SJCRH30 (cell line): ENCODE measurements at places on chromosomes 16 and 17. TPM values are rescaled to one million over a fixed set of nuclear protein-coding genes. Genes with fewer than 3 reads are reported as not detected.
A peak's percentile ranks its signal among the peaks of the same experiment; 100 is the strongest.

NUDT21 gene
- total RNA-seq = 243 and 262 TPM in 2 replicates

KRT23 gene
- not detected in 2 replicates for total RNA-seq

TAT gene
- total RNA-seq = not detected in 2 replicates

DNA sequence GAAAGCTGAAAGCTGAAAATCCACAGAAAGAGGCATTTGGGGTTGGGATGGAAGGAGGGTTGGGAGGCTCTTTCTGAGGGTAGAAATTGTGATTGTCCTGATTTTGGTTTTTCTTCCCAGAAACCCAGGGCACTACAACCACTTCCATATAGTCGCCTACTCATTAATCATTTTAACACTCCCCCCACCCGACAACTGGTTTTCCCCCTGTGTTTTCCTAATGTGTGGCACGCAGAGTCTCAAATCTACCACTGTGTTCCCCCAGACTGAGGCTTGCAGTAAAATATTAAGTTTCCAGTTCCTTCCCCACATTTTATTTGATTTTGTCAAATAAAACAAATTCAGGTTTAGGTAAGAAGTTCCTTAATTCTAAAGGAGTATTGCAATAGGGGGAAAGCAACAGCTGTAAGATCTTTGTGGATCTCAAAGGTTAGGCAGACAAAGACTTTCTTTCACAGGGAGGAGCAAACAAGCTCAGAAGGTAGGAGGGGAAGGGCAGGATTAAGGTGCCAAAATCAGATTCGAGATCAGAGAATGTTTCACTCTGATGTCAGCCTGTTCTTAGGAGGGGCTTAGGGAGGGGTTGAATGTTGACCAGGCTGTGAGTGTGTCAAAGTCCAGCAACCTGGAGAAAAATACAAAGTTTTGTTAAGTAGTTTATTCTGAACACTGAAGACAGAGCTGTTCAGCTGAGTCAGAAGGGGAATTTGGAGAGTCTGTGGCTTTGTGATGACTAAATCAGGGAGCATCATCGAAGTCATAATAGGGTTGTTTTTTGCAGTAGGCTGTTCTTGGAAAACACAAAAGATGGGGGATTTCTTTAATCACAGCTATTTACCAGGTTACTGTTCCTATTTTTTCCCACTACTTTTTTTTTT, 3.6 kb downstream of the ZNF267 start:
- peaks cover 42% of the 10 kb centered on the region for H3K36me3 ChIP-seq
- H3K27ac ChIP-seq = no peak overlapping the region
- no peak for DNase-seq
- H3K4me1 ChIP-seq = no peaks in the 10 kb centered on the region

DNA sequence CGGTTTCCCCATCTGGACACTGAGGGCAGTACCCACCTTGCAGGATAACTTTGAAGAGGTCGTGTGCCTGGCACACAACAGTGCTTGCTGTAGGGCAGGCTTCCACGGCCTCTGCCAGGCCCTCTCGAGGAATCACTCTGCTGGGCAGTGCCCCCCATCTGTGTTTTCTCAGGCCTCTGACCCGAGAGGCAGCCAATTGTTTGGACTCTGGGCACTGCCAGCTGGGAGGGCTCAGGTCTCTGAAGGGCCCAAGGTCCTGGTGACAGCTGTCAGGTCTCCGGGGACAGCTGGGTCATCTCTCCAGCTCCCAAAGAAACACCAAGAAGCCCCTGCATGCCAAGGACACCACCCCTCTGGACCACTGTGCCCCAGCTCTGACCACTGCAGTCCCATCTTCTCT, 1.0 kb upstream of the RAB26 start:
- no peak for DNase-seq
- no peaks in the 10 kb centered on the region for H3K36me3 ChIP-seq
- peaks cover 4% of the 10 kb centered on the region; the same call in 1 of the 2 replicates for H3K27me3 ChIP-seq
- no peak overlapping the region for H3K4me3 ChIP-seq
- H3K27ac ChIP-seq = no peak overlapping the region

KCNJ18 gene
- not detected in 2 replicates for total RNA-seq

PRR29 gene
- total RNA-seq = 0.12 TPM in 1 of 2 replicates, not detected in the other

DNA sequence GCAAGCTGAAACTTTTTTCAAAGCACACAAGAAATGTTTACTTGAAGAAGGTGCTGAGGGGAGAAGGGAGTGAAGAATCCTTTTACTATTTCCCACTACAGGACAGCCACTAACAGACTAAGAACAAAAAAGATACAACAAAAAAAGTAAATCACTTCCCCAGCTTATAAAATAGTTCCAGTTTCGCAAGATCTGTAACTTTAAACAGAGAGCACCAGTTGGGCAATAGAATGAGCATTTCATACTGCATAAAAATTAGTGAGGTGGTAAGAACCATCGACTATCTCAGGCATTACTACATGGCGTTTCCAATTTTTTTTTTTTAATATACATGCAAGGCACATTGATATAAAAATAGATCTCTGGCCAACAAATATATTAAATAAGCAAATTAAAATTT, 11.1 kb downstream of the CRYBA1 start:
- H3K27ac ChIP-seq = no peak overlapping the region
- H3K4me3 ChIP-seq = no peak overlapping the region
- H3K4me1 ChIP-seq = no peaks in the 10 kb centered on the region
- peaks cover 47% of the 10 kb centered on the region for H3K36me3 ChIP-seq
- H3K27me3 ChIP-seq = no peaks in the 10 kb centered on the region

GRCh38 chr17:20983359-20983637, 59.5 kb downstream of the USP22 start:
- no peaks in the 10 kb centered on the region for H3K36me3 ChIP-seq
- no peak overlapping the region for H3K27ac ChIP-seq
- H3K4me1 ChIP-seq = no peaks in the 10 kb centered on the region

DNA sequence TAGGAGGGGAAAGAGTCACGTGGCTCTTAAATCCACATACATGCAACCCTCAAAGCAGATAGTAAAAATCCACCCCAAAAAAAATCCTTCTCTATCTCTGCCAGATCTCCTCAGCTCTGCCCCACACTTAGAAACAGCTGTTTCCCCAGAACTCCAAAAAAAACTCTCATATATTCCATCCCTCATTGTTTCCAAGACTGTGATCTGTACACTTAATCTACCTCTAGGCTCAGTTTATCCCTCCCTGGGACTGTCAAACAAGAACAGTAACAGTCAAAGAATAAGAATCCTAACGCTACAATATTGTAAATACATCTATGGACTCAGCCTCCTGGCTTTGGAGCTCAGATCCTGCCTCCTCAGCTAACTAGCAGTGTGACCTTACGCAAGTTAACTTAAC, 11.6 kb downstream of the CUEDC1 start:
- no peaks in the 10 kb centered on the region for H3K27me3 ChIP-seq
- no peaks in the 10 kb centered on the region for H3K36me3 ChIP-seq
- no peak overlapping the region for H3K4me3 ChIP-seq
- peaks cover 77% of the 10 kb centered on the region for H3K4me1 ChIP-seq

VPS25 gene
- 71.0 and 79.3 TPM in 2 replicates for total RNA-seq

- no peak overlapping the region for H3K4me3 ChIP-seq
- no peak overlapping the region for H3K27ac ChIP-seq
- H3K27me3 ChIP-seq = 0 out of 2 replicates have a peak, but pooled peaks cover 2% of the 10 kb centered on the region
- no peaks in the 10 kb centered on the region for H3K4me1 ChIP-seq
- no peaks in the 10 kb centered on the region for H3K36me3 ChIP-seq
- no peak for DNase-seq
Observed at GRCh38 chr16:65213866-65214595, 92.2 kb upstream of the CDH11 start.

DNA sequence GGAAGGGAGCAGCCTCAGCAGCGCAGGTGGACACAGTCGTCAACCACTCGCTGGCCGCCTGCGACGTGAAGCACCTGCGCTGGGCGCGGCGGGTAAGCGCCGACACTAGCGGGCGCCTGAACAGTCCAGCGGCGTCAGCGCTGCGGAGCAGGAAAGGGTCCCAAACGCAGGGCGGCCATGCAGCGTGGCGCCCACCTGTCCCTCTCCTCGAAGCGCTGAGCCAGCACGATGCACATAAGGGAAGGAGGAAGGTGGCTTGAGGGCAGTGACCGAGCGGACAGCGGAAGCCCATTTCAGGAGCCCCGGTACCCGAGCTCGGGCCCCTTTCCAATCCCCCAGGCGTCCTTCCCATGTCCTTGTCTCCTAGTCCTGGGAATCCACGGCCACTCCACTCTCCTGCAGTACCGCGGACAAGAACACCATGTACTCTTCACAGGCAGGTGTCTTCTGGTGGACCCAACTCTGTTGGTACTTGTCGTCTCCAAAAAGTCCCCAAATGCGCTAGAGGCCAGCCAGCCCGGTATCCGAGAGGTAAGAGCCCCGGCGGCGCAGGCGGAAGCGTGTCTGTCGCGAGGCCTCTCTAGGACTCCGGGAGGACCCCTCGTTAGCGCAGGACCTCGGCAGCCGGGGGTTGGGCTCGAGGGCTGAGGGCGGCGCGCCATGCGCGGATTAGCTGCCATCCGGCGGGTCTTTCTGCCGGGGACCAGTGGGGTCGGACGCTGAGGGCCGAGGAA, 14.4 kb downstream of the ZNF232 start:
- H3K4me3 ChIP-seq = no peak overlapping the region
- H3K27me3 ChIP-seq = no peaks in the 10 kb centered on the region
- no peaks in the 10 kb centered on the region for H3K36me3 ChIP-seq
- no peak for DNase-seq
- H3K4me1 ChIP-seq = no peaks in the 10 kb centered on the region

ARL5C gene
- not detected in 2 replicates for total RNA-seq

DNA sequence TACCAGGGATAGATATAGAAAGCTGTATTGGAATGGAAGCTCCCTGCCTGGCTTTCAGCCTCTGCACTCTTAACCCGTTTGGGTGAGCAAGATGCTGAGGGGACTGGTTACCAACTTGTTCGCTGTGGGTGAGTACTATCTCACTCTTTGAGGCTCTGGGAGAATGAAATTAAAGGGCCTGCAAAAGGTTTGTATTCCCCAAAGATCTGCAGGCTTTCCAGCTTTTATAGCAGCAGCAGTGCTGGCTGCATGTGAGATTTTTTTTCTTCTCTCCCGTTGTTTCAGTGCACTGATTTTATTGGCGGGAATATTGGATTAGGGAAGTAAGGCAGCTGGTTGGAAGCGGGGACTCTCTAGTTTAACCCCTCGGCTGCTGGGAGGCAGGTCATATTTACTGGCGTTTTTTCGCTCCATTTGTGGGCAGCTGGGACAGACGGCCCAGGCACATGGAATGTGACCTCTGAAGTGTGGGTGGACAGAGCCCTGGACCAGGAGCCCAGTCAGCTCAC, 30.9 kb downstream of the C17orf75 start:
- no peaks in the 10 kb centered on the region for H3K4me1 ChIP-seq
- DNase-seq = peak; percentile 22

DNA sequence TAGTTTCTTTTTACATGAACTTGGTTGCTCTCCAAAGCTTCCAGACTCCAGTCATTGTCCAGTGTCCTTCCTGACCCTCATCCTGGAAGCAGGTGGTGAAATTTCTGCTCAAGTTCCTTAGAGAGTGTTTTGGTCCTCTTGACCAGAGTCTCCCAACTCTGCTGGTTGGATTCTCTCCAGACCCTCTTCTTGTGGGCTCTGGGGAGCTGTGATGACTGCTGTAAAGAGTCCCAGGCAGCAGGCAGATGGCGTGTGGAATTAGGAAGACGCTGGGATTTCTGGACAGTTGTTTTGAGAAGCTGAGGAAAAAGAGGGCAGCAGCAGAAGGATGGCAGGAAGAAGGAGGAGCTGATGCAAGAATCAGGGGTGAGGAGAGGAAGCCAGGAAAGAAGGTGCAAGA, 1.6 kb upstream of the SEZ6 start:
- no peak for DNase-seq
- H3K27ac ChIP-seq = no peak overlapping the region
- peaks cover 34% of the 10 kb centered on the region for H3K4me1 ChIP-seq
- no peaks in the 10 kb centered on the region for H3K27me3 ChIP-seq
- H3K4me3 ChIP-seq = no peak overlapping the region
- no peaks in the 10 kb centered on the region for H3K36me3 ChIP-seq

DNA sequence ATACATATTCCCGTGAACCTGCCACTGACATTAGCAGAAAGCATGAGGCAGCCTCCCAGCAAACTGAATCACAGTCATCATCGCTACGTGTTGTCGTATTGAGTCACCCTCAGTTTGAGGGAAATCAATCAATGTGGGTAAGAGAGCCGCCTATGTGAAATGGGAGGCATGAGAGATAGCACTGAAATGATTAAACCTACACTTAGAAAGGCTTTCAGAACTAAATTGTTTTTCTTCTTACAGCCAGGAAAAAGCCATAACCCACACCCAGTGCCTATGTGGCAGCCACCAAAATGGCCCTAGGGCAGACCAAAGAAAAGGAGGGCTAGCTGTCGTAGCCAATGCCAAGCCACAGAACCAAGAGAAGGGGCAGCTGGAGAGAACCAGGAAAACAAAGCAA, 90.5 kb downstream of the ADAMTS18 start:
- no peaks in the 10 kb centered on the region for H3K4me1 ChIP-seq
- DNase-seq = no peak
- H3K36me3 ChIP-seq = no peaks in the 10 kb centered on the region
- H3K27ac ChIP-seq = no peak overlapping the region

DNA sequence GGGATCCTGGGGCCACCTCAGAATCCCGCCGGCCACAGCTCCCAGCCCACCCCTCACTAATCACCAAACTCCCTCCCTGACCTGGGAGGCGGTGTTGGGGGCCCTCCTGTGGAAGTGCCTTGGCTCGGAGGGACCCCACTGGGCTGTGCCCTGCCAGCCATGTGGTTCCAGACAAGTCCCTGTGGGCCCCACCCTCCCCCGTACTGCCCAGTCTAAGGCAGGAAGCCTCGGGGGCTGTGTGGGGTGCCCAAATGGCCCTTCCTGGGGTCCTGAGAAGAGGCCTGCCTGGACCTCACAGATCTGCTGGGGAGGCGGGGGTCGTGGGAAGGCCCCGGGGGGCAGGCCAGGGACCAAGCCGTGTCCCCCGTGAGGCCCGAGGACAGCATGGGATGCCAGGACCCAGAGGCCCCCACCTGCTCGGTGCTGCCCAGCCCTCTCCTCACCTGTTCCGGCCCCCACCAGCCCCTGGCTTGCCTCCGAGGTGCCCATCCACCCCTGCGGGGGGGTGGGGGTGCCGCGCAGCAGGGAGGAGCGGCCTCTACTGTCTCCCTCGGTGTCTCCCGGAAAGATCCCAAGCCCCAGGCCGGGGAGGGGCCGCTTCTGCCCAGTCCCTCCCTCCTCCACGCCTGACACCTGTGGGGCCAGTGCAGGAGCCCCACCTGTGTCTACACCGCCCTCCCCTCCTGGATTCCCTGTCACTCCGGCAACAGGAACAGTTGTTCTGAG, 9.3 kb upstream of the KREMEN2 start:
- no peak overlapping the region for H3K27ac ChIP-seq
- H3K27me3 ChIP-seq = peaks cover 8% of the 10 kb centered on the region; the same call in 1 of the 2 replicates
- H3K36me3 ChIP-seq = no peaks in the 10 kb centered on the region
- DNase-seq = no peak
- H3K4me1 ChIP-seq = peaks cover 8% of the 10 kb centered on the region; the same call in 1 of the 2 replicates

GSG1L gene
- total RNA-seq = not detected in 2 replicates

- H3K4me3 ChIP-seq = no peak overlapping the region
- H3K4me1 ChIP-seq = no peaks in the 10 kb centered on the region
- no peak for DNase-seq
- H3K27me3 ChIP-seq = no peaks in the 10 kb centered on the region
- H3K27ac ChIP-seq = no peak overlapping the region
Observed at GRCh38 chr16:83258366-83258928, 549.3 kb upstream of the HSBP1 start.

GRCh38 chr17:79704691-79705090, 26.1 kb upstream of the ENPP7 start:
- H3K27me3 ChIP-seq = peaks cover 19% of the 10 kb centered on the region
- H3K36me3 ChIP-seq = no peaks in the 10 kb centered on the region
- no peak overlapping the region for H3K27ac ChIP-seq
- no peak overlapping the region for H3K4me3 ChIP-seq
- H3K4me1 ChIP-seq = no peaks in the 10 kb centered on the region
